H9 (cell line): ENCODE measurements at places on chromosomes 2 and 18. TPM values are rescaled to one million over a fixed set of nuclear protein-coding genes. Genes with fewer than 3 reads are reported as not detected.
A peak's percentile ranks its signal among the peaks of the same experiment; 100 is the strongest.

DNA sequence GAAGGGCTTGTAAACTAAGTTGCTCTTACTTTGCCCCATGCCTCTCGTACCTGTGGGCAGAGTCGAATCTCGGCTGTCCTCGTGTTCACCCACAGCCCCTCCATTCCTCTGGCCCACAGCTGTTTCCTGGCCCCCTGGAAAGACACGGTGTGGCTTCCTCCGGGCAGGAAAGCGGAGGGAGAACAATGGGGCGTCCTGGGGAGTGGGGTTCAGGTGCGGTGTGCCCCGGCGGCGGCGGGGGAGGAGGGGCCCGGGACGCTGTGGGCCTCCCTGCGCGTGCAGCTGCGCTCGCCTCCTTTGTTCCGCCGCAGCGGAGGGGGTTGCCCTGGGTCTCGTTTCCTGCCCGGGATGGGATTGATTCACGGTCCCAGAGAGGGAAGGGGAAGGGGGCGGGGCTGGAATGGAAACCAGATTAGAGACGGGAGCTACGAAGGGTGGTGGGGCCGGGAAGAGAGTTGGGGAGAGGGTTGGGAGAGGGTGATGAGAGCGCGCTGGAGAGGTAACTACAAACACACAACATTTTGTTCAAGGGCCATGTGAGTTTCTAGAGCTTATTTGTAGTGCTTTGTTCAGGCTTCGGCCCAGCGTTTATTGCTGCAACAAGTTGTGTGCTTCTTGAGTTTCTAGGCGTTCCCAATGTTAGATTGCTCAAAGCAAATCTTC, 796 bp downstream of the MYO1B start:
- H3K4me3 ChIP-seq, result peak overlapping the region; percentile 85
- peak overlapping the region; percentile 84 for H3K27ac ChIP-seq
- no peaks in the 10 kb centered on the region for H3K27me3 ChIP-seq
- no peaks in the 10 kb centered on the region for H3K36me3 ChIP-seq
- peak; percentile 89 for DNase-seq

DNA sequence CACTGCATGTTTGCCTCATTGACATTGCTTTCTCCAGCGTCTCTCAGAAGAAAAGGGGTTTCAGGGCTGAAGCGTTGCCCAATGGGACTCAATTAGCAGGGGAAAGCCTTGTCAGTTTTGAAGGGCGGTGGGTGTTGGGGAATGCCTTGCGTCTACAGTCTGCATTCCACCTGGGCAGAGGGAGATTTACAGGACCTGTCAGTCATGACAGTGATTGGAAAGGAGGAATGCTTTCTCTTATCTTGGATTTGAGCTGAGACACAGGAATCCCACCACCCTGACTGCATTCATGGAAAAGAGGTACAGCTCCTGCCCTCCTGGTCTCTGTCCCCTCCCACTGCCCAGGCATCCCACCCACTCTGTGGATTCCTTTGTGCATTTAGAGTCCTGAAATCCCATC, 123.9 kb downstream of the ACKR3 start:
- H3K27ac ChIP-seq, result no peak overlapping the region
- no peaks in the 10 kb centered on the region for H3K27me3 ChIP-seq
- H3K36me3 ChIP-seq, result no peaks in the 10 kb centered on the region

DNA sequence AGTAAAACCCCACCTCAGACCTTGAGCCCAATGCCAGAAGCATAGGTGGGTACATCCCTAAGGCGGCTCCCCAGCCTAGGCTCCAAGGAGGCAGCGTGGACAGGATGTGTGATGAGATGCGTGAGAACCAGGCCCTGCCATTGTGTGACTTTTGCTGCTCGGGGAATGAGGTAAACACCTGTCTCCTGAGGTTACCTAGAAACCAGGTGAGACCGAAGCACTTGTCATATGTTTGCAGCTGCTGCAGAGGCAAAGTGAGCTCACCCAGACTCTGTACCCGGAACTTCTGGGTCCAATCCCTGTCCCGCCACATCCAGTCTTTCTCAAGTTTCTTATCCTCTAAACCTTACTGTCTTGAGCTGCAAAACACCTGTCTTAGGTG, 3.4 kb downstream of the FBLN7 start:
- H3K36me3 ChIP-seq, result peaks cover 5% of the 10 kb centered on the region; the same call in 2 of the 3 replicates
- no peak overlapping the region for H3K4me3 ChIP-seq
- H3K27ac ChIP-seq, result no peak overlapping the region
- DNase-seq, result no peak

- no peak overlapping the region for H3K4me3 ChIP-seq
- H3K36me3 ChIP-seq, result no peaks in the 10 kb centered on the region
- DNase-seq, result no peak
- H3K4me1 ChIP-seq, result no peaks in the 10 kb centered on the region
Observed at GRCh38 chr2:45986509-45986908, 310.7 kb upstream of the EPAS1 start.

DNA sequence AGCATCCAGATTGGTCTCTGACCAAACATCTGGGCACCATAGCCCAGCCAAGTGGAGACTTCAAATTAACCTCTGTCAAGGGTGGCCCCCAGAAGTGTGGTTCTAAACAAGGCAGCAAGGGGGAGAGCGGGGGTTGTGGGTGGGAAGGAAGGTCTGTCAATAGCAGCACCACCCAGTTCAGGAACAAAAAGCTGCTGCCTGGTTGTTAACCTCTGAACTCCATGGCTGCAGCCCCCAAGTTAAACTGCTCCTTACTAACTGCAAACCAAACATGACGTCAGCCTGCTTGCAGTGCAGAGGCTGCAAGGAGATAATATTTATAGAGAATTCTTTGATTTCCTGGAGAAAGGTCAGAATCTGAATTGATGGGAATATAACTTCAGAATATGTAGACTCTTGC, 76.5 kb downstream of the ARL4C start:
- peaks cover 5% of the 10 kb centered on the region for H3K36me3 ChIP-seq
- no peak overlapping the region for H3K27ac ChIP-seq
- no peak overlapping the region for H3K4me3 ChIP-seq

DNA sequence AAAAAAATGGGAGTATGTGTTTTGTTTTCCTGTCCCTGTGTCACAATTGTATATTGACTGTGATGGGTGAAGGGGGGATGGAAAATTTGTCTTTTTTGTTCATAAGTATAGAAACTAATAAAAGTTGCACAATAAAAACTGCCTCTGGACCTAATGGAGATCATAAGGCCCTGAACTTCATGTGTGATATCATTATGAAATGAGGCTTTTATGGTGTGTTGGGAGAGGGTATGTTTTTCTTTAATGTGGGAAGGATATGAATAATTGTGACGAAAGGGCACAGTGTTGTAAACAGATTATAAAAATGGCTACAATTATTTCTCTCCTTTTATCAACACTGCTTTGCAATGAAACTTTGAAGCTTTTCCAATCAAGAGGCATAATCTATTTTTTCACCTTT, 1889.3 kb upstream of the CELF4 start:
- H3K4me3 ChIP-seq, result no peak overlapping the region
- H3K4me1 ChIP-seq, result no peaks in the 10 kb centered on the region
- H3K27me3 ChIP-seq, result no peaks in the 10 kb centered on the region
- no peak for DNase-seq

GRCh38 chr2:17386771-17387170, 131.5 kb downstream of the RAD51AP2 start:
- H3K27me3 ChIP-seq, result no peaks in the 10 kb centered on the region
- no peak for DNase-seq
- no peaks in the 10 kb centered on the region for H3K4me1 ChIP-seq

DNA sequence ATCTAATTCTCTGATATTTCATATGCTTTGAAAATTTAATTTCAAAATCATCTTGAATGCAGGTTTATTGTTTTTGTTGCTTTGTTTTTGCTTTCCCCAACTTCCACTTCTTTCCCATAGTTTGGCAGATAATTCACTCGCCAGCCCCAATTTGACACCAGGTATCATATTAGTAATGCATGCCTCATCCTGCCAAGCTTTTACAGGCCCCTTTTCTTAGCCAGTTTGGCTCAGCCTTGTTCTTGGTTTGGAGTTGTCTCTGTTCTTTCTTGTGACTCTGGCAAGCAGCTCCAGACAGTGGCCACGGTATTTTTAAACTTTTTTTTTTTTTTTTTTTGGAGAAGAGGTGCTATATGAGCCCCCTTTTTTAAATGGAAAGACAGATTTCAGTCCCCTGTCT, 65.3 kb downstream of the PMS1 start:
- no peak overlapping the region for H3K4me3 ChIP-seq
- peaks cover 10% of the 10 kb centered on the region; the same call in 2 of the 3 replicates for H3K36me3 ChIP-seq
- no peaks in the 10 kb centered on the region for H3K27me3 ChIP-seq
- DNase-seq, result no peak
- no peak overlapping the region for H3K27ac ChIP-seq
- no peaks in the 10 kb centered on the region; the same call in 1 of the 2 replicates for H3K4me1 ChIP-seq

DNA sequence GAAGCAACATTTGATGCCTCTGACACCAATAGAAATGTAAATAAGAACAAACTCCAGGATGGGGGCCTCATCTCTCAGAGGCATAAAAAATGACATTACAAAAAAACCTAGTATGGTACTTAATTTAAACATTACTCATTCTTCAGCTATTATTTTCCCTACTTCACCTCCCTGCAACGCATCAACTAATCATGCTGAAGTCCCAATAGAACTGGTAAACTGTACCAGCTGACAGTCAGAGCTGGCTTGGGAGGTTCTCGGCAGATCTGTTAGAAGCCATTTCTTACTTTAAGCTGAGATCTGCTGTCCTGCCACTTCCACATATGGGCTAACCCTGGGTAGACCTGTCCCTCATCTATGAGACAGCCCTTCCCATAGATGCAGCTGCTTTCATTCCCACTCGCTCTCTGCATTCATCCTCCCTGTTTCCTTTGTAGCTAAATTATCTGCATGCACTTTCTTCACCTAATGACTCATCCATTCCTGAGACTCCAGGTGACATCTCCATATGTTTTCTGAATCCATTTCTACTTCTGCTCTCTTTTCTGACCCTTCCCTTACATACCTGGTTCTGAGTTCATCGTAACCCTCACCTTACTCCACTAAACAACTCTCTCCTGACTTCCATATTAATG, 108.1 kb downstream of the AOX1 start:
- H3K4me1 ChIP-seq, result no peaks in the 10 kb centered on the region
- H3K27me3 ChIP-seq, result no peaks in the 10 kb centered on the region
- no peak for DNase-seq
- H3K36me3 ChIP-seq, result no peaks in the 10 kb centered on the region

DNA sequence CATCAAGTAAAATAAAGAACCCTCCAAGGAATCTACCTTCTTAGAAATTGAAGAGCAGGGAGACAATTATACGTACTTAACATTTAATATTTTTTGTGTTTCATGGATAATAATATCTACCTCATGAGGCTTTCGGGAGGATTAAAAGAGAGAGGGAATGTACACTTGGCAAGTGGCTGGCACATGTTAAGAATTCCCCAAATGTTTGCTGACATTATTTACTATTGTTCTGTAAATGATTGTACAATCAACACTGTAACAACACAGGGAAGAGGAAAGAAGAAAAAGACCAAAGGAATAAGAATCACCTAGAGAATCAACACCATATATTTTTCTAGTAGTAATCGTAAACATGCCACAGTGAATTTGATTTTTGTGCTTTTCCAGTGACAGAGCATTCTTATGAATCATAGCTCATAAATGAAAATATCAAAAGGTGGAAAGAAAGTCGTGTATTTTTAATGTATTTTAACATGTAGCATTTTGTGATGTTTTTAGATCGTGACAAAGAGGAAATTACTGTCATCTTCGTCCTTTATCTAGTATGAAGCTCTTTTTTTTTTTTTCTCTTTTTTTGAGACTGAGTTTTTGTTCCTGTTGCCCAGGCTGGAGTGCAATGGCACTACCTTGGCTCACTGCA, 67.3 kb downstream of the B3GNT2 start:
- H3K27ac ChIP-seq, result no peak overlapping the region
- peaks cover 10% of the 10 kb centered on the region; the same call in 1 of the 2 replicates for H3K4me1 ChIP-seq
- no peak for DNase-seq
- H3K36me3 ChIP-seq, result no peaks in the 10 kb centered on the region
- H3K27me3 ChIP-seq, result no peaks in the 10 kb centered on the region
- no peak overlapping the region for H3K4me3 ChIP-seq

DNA sequence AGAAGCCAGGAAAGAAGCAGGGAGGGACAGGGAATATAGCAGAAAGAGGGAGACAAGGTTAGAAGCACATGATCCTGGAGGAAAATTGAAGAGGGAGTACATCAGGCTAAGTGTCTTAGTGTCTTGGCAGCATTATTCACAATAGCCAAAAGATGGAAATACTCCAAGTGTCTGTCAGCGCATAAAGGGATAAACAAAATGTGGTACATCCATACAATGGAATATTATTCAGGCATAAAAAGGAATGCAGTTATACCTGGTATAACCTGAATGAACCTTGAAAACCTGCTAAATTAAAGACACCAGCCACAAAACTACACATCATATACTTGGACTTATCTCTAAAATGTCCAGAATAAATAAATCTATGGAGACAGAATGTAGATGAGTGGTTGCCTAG, 219.1 kb upstream of the PID1 start:
- no peak overlapping the region for H3K4me3 ChIP-seq
- peaks cover 5% of the 10 kb centered on the region for H3K4me1 ChIP-seq
- H3K27ac ChIP-seq, result no peak overlapping the region
- no peaks in the 10 kb centered on the region for H3K27me3 ChIP-seq
- H3K36me3 ChIP-seq, result peaks cover 4% of the 10 kb centered on the region; the same call in 2 of the 3 replicates

DNA sequence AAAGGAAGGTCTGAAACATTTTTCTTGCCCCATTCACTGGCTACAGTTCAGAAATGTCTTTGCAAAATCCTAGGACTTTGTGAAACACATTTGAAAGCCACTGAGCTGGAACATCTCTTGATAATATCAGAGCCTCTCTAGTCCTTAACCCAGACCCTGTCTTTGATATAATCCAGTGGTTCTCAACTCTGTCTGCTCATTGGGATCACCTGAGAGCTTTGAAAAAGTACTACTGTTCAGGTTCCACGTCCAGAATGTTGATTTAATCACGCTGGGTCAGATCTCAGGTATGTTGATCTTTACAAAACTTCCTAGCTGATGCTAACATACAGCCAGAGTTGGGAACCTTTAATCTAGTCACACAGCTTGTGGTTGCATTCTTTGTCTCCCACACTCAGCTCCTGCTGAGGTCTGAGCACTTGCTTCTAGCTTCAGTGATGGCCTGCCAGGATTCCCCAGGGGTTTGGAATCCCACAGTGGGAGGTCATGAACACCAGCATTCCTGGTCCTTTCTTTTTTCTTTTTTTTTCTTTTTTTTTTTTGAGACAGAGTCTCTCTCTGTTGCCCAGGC, 262.7 kb downstream of the SETBP1 start:
- DNase-seq, result peak; percentile 62
- H3K27me3 ChIP-seq, result peaks cover 2% of the 10 kb centered on the region; the same call in 1 of the 2 replicates
- H3K27ac ChIP-seq, result no peak overlapping the region
- H3K4me1 ChIP-seq, result peaks cover 9% of the 10 kb centered on the region; the same call in 1 of the 2 replicates
- H3K4me3 ChIP-seq, result no peak overlapping the region

CFLAR gene
- total RNA-seq, result 5.7 and 7.6 TPM in 2 replicates

FSHR gene
- not detected in 2 replicates for total RNA-seq

ANKRD30BL gene
- not detected in 2 replicates for total RNA-seq

TLX2 gene
- total RNA-seq, result 0.20 and 0.26 TPM in 2 replicates

LMAN2L gene
- total RNA-seq, result 17.6 and 18.8 TPM in 2 replicates

PHLPP1 gene
- total RNA-seq, result 38.8 and 39.9 TPM in 2 replicates

DPYSL5 gene
- total RNA-seq, result 6.4 and 6.9 TPM in 2 replicates

TRIM43 gene
- total RNA-seq, result not detected in 2 replicates

SNORC gene
- total RNA-seq, result 0.61 and 1.1 TPM in 2 replicates

KIF1A gene
- total RNA-seq, result 188 and 204 TPM in 2 replicates
